ENCODE measurements at places on chromosomes 4 and X.

- no peak for DNase-seq
Observed at GRCh38 chr4:7777871-7778509, 161.7 kb downstream of the AFAP1 start.

- no peak for DNase-seq
Observed at GRCh38 chr4:152696764-152697261, 17.0 kb upstream of the TMEM154 start.

DNA sequence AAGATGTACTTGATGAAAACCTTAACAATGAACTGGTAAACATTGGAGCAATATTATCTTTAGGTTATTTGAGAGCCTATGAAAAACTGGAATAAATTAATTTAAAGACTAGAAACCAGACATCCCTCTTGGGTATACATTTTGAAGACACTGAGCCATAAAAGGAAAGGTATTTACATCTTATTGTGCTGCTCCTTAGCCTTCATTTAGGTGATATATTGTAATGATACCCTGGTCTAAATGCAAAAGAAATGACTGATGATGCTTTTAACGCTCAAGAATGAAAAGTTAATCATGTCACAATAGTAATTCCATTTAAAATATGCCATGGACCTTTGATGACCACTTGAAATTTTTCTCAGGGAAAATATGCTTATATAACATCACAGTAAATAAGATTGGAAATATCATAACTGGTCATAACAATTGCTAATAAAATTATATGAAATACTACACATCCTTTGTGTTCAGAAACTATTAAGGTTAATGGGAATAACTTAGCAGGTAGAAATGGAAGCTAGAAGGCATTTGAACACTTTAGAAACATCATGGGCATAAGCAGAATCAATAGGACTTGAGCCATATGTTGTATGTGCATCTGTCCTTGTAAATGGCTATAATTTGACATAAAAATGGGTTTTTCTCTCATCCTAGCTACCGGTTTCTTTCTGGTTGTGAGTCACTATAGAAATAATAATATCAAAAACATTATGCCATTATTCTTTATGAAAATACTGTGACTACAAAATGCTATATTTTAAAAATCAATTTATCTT is 979.7 kb downstream of the RAPGEF2 start:
- DNase-seq = no peak

GRCh38 chr4:177064116-177064515 is 245.6 kb upstream of the NEIL3 start:
- no peak for DNase-seq

DNA sequence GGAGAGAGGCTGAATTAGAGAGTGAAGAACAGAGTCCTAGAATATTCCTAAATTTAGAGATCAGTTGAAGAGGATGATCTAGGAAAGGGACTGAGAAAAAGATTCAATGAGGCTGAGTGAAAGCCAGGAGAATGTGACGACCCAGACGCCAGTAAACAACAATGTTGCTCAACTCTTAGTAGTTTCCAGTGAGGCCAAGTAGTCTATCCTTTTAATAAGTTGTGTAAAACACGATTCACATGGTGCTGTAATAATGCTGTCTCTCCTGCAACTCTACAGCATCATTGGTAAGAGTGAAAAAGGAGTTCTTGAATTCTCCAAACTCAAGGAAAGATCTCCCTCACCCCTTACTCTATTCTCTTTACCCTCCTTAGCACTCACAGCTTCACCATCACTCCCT is 140.3 kb downstream of the CFAP299 start:
- no peak for DNase-seq

- DNase-seq = no peak
Observed at GRCh38 chr4:109195646-109196045, 106.8 kb downstream of the COL25A1 start.

DNA sequence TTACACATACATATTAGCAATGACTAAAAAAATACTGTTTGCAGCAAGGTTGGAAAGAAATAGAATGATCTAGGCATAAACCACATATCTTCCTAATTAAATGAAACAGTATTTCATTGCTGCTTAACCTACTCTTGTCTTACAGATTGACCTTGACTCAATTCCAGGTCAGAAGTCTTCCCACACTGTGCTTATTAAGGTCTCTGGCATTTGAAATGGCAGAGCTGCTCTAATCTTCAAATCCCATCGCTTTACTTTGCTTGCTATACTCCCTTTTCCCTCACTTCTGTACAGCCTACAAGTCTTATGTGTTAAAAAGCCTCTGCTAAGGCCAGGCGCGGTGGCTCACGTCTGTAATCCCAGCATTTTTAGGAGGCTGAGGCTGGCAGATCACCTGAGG is 424.5 kb downstream of the RPA4 start:
- DNase-seq = no peak

GRCh38 chr4:2472187-2472586 is 3.3 kb downstream of the RNF4 start:
- DNase-seq = no peak

DNA sequence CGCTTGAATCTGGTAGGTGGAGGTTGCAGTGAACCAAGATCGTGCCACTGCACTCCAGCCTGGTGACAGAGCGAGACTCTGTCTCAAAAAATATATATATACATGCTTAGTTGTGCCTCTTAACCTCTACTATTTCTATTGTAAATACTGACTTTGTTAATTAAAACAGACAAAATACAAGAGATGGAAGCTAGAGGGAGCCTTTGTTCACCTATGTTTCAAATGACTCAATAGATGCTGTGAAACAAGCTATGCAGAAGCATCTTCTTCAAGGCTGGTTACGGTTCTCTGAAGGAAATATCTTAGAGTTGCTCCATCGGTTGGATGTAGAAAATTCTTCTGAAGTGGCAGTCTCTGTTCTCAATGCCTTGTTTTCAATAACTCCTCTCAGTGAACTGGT is 6.2 kb downstream of the NCAPG start:
- DNase-seq = peak; percentile 45
